ENCODE measurements at places on chromosomes 3 and 15.

GRCh38 chr3:4994144-4994730 is 15.0 kb downstream of the BHLHE40 start:
- no peak for DNase-seq

GRCh38 chr3:102329066-102329465 is 105.7 kb upstream of the ZPLD1 start:
- no peak for DNase-seq

DNA sequence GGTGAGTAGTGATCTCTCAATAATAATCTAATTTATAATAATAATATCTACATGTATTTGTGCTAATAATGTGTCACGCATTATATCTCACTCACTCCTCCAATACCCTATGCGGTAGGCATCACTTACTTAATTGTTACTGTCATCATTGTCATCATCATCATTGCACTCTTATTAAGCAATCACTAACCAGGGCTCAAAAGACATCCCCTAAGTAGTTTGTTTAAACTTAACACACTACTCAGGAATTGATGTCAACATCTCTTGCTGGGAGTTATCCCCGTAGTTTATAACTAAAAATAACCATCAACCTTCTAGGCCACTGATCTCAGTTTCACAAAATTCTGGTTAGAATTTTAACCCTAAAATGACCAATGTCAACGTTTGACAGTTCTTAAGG is 56.8 kb upstream of the ICE2 start:
- DNase-seq, result no peak

DNA sequence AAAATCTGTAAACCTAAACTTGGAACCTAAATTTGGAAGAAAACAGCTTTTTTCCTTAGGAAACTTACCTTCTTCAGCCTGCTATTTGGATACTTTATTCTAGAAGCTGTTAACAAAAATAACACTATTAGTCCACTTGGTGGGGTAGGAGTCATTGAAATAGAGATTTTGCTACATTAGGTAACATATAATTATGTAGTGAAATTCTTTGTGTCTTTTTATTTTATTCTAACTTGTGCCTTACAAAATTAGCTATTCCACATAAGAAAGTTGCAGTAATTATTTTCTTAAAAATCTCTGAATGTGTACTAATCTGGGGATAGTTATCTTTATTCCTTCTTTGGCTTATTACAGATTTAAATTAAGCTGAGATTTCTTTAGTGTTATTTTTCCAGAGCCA is 360.4 kb upstream of the ROBO2 start:
- DNase-seq, result no peak

DNA sequence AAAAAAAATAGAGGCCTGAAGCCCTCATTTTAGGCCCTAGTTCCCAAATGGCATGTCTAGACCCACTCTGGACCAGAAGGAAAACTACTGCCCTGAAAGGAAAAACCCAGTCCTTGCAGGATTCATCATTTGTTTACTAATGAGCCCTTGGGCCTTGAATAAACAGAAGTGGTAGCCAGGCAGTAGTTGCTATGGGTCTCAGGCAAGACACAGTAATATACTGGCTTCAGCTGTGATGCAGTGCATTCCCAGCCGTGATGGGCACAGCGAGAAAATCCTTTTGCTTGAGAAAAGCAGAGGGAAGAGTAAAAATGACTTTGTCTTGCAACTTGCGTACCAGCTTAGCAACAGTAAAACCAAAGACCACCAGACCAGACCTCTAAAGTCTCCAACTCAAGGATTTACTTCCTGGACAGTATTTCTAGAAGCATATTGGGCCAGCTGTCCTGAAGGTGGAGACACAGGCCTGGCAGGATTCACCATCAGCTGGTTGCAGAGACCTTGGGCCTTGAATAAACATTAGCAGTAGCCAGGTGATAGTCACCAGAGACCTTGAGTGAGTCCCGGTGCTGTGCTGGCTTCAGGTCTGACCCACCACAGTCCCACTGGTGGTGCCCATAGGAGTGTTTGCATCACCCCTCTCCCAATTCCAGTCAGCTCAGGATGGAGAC is 208.3 kb upstream of the SLITRK3 start:
- no peak for DNase-seq

DNA sequence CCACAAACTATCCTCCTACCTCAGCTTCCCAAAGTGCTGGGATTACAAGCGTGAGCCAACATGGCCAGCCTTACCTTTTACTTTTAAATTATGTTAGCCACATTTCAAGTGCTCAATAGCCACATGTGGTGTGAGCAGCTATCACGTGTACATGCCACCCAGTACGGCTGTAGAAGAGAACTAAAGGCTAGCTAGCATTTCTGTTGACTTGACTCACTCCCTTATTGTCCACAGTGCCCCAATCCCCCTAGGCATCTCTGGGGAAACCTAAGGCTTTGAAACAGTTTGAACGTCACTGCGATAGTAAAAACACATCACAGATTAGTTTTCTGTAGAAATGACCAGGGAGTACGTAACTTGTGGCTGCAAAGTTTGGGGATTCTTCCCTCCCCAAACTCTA is 12.0 kb downstream of the C15orf40 start:
- no peak for DNase-seq

DNA sequence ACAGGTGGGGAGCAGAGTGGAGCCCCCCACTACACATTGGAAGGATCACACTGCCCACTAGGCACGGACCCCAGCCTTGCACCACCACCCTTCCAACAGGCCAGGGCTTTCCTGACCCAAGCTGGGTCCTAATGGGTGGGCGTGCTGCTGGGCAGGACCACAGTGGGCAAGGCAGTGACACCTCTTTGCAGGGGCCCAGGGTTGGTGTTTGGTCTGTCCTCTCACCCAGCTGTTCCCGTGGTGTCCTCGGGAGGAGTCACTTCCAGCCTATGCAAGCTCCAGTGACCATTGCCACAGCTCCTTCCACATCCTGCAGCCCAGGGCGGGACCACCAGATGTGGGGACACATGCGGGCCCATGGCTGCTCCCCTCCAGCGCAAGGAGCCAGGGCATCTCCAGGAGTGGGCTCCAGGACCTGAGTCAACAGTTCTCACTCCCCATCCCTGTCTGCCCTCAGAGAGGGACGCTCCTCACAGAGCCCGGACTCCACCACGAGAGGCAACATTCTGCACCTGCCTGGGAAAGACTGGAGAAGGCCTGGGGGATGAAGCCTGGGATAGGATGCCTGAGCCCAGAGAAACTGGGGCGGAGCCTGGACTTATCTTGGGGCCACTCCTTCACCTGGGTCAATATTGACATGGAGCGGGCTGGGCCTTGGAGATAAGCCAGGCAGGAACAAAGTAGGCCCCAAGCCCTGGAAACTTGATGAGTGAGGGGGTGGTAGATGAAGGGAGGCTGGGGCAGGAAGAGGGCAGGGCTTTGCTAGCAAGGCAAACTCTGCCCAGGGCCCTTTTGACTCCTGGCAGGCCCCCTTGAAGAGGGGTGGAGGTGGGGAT is 3.9 kb upstream of the VILL start:
- no peak for DNase-seq

- DNase-seq, result peak; percentile 60
Measured at GRCh38 chr3:66276705-66277274, 56.0 kb downstream of the SLC25A26 start.

DNA sequence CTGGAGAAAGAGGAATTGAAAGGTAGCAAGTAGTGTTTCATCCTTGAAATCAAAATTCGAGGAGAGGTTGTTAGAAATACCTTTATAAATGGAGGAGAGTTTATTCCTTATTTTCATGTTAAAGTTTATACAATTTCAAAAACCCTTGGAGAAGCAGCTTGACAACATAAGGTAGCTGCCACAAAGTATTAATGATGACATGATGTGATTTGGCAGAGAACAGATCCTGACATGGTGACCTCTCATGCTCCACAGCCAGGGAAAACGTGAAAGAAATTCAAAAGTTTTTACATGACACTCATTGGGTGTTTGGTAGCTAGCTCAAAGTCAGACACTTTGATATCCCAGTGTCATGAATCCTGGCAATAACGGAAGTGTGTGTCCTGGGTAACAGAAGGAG is 320.8 kb downstream of the GBE1 start:
- no peak for DNase-seq

DNA sequence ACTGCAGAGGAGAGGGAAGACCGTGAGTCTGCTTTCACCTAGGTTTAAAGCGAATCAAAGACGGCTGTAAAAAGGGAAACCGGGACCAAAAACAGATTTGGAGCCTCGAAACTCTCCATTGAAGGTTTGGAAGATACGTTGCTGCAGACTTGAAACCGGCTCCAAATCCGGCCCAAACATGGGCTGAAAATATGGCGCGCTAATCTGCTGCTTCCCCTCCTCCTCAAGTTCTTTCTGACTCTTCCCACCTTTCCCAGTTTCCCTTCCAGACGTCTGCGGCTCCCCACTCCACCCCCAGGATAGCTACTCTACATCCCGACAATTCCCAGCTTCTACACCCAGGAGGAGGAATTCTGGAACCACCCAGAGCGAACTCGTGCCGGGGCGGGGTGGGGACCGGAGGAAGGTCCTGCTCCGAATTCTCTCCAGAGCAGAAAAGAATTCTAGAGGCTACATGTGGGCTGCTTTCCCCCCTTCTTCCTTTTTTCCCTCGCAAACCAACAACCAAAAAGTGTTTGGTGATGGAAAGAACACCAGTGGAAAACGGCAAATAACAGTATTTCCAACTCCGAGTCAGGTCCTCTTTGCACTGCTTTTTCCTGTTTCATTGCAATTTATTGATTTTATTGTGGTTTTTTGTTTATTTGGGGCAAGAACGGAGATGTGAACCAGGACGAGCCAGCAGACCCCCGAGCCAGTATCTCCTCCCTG is 8.5 kb downstream of the EOMES start:
- DNase-seq, result no peak

DNA sequence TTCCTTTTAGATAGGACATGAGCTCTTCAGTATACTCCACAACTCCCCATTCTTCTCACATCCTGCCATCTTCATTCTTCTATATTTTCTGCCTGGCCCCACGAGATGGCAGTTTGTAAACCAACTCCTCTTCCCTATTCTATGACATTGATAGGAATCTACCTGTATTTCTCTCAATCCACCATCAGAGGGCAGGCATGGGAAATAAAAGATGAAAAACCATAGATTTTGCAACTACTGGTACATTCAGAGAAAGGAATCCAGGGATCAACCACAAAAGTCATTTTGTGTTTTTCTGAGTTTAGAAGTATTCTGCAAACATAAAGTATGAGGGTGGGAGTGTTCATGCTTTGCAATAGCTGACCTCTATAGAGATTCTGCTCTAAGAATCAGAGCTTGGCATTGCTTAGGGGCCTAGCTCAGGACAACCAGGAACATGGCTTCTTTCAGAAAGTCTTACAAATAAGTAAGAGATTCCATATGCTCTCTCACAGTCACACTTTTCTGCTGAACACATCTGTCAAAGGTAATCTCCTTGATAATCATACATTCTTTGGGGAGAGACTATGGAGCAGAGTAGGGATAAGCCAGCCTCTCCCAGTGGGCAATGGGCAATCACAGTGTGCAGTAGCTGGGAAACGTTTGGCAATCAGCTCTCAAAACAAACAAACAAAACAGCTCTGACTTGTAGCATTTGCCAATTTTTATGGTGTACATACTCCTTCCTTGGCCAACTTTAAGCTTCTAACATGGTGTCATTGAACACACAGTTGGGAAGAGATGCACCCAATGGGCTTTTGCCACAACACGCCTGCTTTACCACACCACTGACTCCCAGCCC is 43.1 kb upstream of the SLC25A36 start:
- DNase-seq, result no peak

GRCh38 chr3:134380249-134380648 is 6.0 kb upstream of the AMOTL2 start:
- DNase-seq, result no peak

DNA sequence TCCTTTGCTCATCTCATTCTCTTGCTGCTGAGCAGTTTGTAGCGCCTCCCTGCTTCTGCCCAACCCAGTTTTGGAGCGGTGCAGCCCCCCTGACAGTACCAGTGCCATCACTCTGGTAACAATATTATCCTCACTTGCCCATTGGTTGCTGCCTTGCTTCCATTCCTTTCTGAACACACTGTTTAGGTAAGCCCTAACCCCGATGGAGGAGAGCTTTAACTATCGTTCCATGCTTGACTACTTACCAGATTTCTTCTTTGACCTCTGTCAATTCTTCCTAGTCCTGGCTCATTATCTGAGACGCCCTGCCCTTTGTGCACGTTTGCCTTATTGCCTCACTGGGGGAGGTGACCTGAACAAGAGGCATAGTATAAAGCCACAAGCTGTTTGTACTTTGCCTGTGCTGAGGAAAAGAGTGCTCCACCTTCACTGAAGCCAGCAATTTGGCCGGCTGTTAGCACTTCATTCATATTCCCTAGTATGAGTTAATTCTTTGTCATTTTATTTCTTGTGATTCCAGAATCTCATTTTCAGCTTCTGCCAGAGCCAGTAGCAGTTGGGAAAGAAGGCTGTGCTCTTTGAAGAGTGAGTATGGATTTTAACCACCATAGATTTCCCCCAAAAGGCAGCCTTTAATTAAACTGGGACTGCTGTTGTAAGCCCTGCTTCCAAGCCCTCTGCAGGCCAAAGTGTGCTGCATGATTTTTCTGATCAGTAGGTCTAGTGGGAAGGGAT is 11.9 kb downstream of the ABHD6 start:
- no peak for DNase-seq

GRCh38 chr3:57755368-57755675 is 787 bp upstream of the SLMAP start:
- DNase-seq, result no peak

- no peak for DNase-seq
Measured at GRCh38 chr15:76203346-76204108, 107.7 kb downstream of the ETFA start.

DNA sequence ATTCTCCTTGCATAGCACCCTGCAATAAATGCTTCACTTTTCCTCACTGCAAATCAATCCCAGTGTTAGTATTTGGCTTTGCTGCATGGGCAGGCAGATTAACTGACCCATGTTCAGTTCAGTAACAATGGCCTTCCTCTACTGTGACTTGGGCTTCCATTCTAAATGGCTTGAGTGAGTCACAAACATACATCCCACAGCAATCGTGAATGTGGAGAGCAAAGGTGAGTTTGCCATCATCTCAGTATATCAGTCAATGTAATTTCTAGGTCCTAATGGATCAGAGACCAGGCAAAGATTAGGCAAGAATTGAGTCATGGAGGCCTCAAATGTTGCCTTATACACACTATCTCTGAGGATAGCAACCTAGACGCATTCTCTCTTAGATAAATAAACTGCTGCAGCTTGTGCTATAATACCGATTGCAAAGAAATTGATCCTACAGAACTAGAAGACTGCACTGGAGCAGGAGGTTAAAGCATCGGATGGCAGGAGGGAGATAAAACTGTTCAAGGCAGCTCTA is 8.3 kb upstream of the ATP8B4 start:
- no peak for DNase-seq

- DNase-seq, result no peak
Measured at GRCh38 chr15:99943466-99943865, 210.2 kb upstream of the LYSMD4 start.

DNA sequence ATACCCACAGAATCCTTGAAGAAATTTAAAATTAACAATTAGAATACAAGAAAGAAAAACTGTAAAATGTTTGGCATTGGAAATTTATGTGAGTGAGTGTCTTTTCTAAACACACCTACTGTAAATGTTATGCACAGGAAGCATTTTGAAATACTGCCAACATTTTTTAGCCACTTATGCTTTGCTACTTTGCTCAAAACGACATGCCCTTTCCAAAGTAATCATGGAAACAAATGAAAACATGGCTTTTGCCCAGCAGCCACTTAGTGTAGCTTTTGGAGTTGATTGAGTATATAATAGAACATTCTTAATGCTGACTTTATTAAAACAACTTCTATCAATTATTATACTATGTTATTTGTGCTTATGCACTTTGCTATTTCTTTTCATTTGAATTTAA is 823.0 kb downstream of the CADM2 start:
- no peak for DNase-seq

- no peak for DNase-seq
Measured at GRCh38 chr3:172099495-172099808, 60.1 kb downstream of the FNDC3B start.
